ENCODE measurements at places on chromosomes 12 and 14. TPM values are rescaled to one million over a fixed set of nuclear protein-coding genes. Genes with fewer than 3 reads are reported as not detected.
A peak's percentile ranks its signal among the peaks of the same experiment; 100 is the strongest.

- no peak for DNase-seq
Observed at GRCh38 chr14:96088481-96088880, 49.3 kb downstream of the C14orf132 start.

DNA sequence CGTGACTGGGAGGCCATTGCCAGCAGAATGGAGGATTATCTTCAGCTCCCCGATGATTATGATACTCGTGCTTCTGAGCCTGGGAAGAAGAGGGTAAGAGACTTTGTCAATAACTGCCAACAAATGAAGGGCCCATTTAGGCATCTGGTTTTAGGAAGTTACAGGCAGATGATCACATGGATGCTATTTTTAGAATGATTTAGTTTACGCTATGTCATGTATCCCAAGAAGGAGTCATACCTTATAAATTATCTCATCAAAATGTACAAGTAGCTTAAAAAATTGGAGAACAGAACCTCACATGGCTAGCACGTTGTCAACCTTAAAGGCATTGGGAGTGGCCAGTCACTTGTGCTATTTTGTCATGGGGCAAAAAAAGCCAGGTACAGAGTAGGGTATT is 46.7 kb downstream of the PROX2 start:
- no peak for DNase-seq

GRCh38 chr12:129530984-129531383 is 372.8 kb downstream of the TMEM132D start:
- DNase-seq = no peak

DNA sequence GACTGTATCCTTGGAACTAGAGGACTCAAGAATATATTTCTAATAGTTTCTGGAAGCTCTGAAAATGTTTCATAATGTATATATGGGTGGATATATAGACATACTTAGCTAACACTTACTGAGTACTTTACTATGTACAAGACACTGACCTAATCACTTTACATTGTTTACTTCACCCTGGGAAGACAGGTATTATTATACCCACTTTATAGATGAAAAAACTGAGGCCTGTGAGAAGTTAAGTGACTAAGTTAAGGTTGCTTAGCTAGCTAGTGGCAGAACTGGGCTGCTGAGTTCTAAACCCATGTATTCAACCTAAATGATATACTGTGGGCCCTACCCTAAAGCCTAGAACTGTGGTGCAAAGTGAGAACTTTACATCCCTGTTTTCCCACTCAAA is 79.1 kb upstream of the SSTR1 start:
- no peak for DNase-seq

DNA sequence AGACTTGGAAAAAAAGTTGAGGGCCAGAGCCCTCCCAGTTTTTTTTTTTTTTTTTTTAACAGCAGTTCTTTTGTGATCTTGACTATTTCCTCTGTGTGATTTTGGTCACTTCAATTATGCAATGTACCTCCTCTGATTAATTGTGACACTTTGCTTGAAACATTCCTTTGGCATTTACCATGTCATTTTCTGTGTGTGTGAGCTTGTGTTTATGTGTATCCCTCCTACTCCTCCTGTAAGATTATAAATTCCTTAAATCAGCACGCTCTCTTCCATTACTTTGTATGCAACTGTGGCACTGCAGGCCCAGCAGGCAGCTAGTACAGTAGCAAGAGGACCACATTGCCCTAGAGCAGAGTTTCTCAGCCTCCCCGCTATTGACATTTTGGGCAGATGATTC is 33.2 kb upstream of the GALNT16 start:
- peak; percentile 10 for DNase-seq

- DNase-seq = no peak
Observed at GRCh38 chr12:67077617-67078016, 191.5 kb upstream of the CAND1 start.

DNA sequence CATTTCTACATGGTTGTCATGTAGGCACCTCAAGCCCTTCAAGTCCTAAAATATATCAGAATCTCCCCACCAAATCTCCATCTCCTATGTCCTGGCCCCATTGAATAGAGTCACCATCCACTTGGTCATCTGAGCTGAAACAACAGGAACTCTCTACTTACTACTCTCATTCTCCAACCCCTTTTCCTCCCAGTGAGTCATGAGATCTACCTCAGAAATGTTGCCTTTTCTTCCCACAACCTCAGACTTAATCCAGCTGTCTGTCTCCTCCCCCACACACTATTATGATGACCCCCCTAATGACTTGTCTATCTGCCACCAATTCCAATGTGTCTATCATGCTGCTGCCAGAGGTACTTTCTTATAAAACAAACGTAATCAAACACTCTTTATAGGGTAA is 72.3 kb upstream of the TMEM263 start:
- DNase-seq = no peak

- DNase-seq = peak; percentile 25
Observed at GRCh38 chr14:103084021-103084919, at the start of gene LBHD2. LBHD2 (plus strand) TSS chr14:103084210; CDS start chr14:103086013, 1,803 bp downstream.

DNA sequence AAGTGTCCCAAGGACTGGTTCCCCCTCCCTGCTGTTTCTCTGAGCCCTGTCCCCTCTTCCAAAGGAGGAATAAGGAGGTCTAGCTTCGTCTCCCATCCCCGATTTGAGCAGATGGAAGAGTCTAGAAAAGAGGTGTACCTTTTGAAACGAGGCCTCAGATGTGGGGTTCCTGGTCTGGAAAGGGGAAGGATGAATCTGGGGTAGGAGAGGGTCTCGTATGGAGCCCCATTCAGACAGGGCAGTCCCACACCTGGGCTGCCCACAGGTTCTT is 13.3 kb downstream of the MEG3 start:
- no peak for DNase-seq

GRCh38 chr14:87199381-87199780 is 793.6 kb downstream of the GALC start:
- DNase-seq = no peak

DNA sequence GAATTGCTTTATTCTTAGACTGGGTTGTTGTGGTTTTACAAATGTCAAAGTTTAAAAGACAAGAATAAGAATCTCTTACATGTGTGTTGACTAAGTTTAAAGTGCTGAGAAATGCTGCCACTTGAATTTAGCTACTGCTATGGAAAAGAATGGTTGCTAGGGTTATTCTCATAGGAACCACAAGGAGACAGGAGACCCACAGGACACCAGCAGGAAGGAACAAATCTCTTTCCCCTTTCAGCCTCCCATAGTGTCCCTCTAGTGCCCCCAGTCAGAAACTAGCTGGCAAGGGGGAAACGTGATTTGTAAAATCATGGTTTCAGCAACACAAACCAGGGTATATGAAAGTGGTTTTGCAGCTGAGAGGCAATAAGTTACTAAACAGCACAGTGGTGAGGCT is 102.7 kb downstream of the ST8SIA1 start:
- peak; percentile 7 for DNase-seq

DNA sequence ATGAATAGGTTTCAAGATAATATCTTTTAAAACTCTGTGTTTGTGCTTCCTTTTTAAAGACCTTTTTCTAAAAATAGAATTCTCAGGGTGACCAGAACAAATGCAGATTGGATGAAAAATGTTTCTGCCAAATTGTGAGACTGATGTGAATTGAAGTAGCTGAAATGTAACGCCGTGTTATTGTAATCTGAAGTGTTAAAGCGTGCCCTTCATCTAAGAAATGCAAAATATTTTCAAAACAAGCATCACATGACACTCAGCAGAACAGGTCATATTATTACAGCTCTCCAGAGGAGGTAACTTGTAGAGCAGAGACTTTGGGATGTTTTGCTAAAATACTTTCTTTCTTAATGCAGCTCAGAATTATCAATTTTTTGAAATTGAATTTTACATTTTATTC is 90.0 kb upstream of the PLEKHA5 start:
- peak; percentile 28 for DNase-seq

GRCh38 chr12:14824012-14824634 is 10.1 kb upstream of the SMCO3 start:
- DNase-seq = no peak

DNA sequence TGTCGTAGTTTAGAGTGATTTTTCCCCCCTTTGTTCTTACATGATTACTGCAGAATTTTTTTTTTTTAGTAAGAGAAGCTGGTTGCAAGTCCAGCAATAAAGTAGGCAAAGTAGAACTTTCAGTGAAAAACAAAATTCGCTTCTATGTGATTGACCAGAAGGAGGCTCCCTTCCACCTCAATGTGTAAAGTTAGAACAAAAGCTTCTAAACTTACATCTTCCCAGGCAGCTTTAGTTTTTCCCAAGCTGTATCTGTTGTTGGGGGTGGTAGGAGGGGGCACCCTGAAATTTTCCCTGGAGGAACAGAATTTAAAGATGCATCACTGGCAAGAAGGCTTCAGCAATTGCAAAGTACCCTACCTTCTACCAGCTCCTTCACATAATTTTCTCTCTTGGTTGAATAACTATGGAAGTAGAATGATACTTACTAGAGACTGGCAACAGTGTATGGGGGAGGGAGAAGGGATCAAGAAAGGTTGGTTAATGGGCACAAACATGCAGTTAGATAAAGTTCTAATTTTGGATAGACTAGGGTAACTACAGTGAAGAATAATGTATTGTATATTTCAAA is 87.3 kb upstream of the E2F7 start:
- DNase-seq = peak; percentile 51

GRCh38 chr12:123089631-123090353 is 61.1 kb downstream of the PITPNM2 start:
- DNase-seq = peak; percentile 87

- DNase-seq = peak; percentile 30
Observed at GRCh38 chr12:19885093-19885812, 446.0 kb downstream of the AEBP2 start.

GRCh38 chr14:68580096-68580645 is 212.7 kb downstream of the ZFP36L1 start:
- no peak for DNase-seq

DNA sequence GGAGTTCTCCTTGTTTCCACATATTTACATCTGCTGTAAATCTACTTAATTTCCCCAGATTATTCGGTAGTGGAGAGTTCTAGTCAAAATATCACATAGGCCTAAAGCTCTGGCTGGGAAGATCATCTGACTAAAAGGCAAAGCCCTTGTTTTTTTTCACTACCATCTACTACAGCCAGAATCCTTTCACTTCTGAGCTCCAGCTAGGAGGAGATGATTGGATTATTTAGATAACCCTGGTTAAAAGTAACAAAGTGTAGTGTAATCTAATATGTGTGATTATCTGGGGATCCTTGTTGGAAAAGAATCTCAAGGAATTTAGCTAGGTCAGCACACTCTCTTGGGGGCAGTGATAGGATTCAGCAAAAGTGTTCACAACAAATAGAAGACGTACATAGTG is 125.4 kb downstream of the DYRK2 start:
- peak; percentile 57 for DNase-seq

GRCh38 chr12:52226446-52226845 is 6.6 kb upstream of the KRT7 start:
- DNase-seq = peak; percentile 53

DNA sequence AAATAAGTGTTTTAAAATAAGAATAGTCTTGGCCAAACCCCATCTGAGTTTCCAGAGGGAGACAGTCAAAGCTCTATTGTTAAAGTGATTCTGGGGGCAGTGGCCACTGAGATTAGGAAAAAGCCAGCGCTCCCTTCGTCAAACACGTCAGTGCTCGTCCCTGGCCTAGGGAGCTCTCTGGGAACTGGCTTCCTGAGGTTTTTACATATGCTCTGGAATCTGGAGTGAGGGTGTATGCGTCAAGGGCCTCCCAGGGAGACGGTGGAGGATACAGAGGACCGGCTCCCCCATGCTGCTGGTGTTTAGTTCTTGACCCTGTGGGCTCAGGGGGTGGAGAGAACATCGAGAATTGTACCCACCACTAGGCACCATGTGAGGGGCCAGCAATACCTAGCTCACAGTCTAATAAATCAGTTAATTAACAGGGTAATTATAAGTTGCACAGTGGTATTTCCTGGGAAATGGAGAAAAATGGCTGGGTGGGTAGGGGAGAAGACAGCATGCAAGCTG is 87.0 kb downstream of the SLC25A47 start:
- peak; percentile 67 for DNase-seq

DNA sequence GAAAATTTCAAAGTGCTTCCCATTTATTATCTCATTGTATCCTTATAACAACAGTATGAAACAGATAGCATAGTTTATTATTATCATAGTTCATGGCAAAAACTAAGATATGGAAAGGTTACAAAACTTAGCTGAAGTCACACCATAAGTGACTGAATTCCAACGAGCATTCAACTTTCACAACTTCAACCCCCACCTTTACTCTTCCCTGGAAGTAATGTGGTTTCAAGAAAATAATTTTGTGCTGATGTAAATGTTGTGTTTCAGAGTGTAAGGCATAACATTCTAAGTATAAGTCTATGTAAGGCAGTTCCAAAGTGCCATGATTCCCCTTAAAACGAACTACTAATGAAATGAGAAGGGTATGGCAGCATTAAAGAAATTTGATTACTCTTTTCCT is 454.5 kb downstream of the BCAT1 start:
- peak; percentile 54 for DNase-seq

DNA sequence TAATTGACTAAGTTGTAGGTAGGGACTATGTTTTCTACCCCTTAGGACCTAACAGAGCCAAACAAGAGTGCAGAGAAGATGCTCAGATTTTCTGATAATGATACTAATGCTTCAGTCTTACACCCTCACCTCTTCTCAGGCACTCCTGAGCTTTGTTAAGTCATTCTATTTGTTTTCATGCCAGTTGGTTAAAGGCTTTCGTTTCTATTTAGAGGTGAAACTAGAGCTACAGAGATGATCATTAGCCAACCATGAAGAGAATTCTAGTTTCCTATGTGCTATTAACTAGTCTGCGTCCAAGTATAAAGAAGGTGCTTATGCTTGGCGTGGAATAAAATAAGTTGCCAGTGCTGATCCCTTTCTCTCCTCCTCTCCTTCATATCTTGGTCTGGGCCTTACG is 34.6 kb upstream of the PYGL start:
- no peak for DNase-seq

SLC22A17 gene
- total RNA-seq = 14.8 TPM

KRT81 gene
- total RNA-seq = not detected

LRP1-AS gene
- total RNA-seq = not detected

CIROP gene
- not detected for total RNA-seq

SPRYD3 gene
- total RNA-seq = 19.4 TPM

A2M gene
- 20.9 TPM for total RNA-seq

APPL2 gene
- 40.9 TPM for total RNA-seq

SETD3 gene
- 44.1 TPM for total RNA-seq

ARPC3 gene
- total RNA-seq = 354 TPM

TAS2R14 gene
- total RNA-seq = 6.9 TPM

PPP2R5E gene
- 21.9 TPM for total RNA-seq

PRKD1 gene
- 11.3 TPM for total RNA-seq

P3H3 gene
- 91.1 TPM for total RNA-seq

SLCO1B1 gene
- not detected for total RNA-seq

Data from fibroblast of villous mesenchyme (primary cell).